ENCODE measurements at places on chromosomes 4 and X. TPM values are rescaled to one million over a fixed set of nuclear protein-coding genes. Genes with fewer than 3 reads are reported as not detected.

DNA sequence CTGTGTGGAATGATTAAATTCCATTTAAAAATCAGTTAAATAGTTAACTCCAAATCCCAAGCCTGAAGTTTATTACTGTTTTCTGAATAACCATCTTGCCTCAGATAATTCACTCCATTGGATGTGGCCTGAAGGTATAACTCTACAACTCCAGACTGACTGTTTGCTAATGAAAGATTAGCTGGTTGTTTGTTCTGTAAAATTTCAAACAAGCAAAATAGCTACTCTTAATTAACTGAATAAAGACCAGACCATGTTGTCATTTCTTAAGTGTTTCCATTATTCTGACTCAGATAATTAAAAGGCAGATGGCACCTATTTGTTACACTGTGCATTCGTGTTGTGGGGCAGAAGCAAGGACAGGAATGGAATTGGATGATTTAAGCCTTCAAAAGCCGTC, 78.5 kb upstream of the DDIT4L start:
- DNase-seq = no peak

DNA sequence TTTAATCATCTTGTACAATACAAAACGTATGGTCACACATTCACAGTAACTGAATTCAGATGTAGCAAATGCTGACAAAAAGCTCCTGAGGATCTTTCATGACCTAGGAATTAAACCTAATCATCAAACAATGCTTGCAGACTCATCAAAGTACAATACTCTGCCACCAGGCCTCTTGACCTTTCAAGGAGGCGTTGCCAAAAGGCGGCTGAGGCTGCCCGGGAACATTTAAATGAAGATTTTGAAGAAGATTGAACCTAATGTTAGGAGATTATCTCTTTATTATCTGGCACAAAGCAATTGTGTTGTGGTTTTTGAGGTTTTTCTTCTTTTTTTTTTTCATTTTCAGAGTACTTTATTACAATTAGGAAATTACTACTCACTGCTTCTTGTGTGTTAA, 340.5 kb downstream of the GALNTL6 start:
- DNase-seq = no peak

GRCh38 chrX:114061226-114061625, 522.7 kb upstream of the HTR2C start:
- DNase-seq = no peak

- DNase-seq = no peak
These were observed 47.4 kb downstream of the NRK start for GRCh38 chrX:105869701-105870100.

- DNase-seq = peak; percentile 67
These were observed 672 bp downstream of the PGM2 start for GRCh38 chr4:37827030-37827685.

Gene UGT2B15
- polyA plus RNA-seq = 15.0 TPM

DNA sequence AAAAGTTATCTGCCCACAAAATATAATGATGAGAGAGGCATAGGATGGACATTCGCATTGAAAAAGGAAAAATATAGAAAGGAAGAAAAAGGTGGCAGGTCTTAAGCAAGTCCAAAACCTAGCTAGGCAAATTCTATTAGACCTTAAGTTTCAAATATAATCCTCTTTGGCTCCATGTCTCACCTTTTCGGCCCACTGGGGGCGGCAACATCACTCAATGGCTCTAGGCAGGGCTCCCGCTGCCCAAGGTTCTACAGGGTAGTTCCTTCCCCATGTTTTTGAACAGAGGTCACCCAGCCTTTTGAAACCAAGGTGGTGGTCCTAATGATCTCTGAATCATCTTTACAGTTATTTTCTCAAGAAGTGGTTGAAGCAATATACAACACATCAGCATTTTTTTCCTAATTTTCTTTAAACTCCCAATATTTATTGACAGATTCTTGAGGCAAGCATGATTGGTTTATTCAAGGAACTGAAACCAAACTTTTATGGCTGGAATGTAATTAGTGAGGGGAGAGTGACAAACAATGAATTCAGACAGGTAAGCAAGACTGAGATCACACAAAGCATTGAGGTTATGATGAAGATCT, 309.4 kb downstream of the ANTXR2 start:
- no peak for DNase-seq

GRCh38 chr4:23134331-23134730, 441.6 kb downstream of the GBA3 start:
- DNase-seq = no peak

- no peak for DNase-seq
These were observed 70.7 kb upstream of the ANXA10 start for GRCh38 chr4:168021666-168022065.

DNA sequence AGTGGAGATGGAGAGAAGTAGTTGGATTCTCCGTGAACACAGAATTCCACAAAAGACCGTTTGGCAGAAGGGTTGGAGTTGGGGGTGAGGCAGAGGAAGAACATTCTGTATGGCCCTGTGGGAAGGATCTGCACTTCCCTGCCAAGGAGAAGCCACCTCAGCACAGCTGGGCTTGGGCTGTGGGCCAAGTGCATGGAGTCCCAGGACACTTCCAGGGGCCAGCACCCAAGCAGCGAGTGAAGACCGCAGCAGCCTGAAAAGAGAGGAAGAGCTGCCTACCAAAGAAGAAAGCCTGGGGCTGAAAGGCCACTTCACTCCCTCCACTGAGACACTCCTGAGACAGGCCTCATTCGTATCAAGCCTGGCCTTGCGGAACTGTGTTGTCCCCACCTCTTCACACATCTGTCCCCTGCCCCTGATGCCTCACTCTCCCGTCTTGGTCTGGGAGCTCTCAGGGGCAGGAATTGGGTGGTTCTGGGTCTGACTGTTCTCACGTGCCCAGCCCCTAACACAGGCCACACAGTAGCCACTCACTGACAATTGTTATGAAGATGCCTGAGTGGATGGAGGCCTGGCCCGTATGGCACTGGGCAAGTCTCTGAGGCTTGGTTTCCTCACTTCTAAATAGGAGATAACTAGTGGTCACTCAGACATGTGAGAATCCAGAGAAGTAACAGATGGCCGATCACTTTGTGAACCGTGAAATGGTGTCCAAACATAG, 3.3 kb upstream of the AWAT2 start:
- DNase-seq = no peak

DNA sequence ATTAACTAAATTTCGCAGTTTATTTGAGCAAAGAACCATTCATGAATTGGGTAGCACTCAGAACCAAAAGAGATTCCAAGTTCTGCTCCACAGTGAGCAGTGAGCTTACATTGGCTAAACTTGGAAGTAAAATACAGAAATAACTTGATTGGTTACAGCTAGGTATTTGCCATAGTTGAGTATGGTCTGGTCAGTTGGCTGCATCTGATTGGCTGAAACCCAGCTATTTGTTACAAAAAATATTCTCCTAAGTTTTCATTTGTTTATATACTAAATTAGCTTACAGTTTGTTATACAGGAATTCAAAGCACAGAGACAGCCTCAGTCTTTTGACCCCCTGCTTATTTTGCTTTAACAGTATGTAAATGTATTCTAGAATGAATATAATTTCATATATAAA, 215.1 kb downstream of the RELL1 start:
- no peak for DNase-seq

DNA sequence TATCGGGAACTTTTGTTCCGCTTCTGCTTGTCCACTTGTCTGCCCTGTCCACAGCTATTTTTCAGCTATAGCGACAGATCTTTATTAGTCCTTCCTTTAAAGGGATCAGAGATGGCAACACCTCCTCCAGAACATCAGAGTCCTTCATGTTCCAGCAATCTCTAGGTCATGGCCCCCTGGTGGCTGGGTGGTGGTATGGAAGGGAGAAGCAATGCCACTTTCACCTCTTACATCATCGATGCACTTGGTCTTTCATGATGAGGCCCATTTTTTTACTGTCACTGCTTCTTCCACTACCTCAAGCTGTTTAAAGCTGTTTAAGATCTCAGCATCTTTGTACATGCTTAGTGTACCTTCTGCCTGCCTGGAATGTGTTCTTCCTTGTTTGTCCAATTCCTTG, 106.7 kb downstream of the ARHGAP6 start:
- DNase-seq = peak; percentile 10

- DNase-seq = no peak
These were observed 574 bp upstream of the MOB1B start for GRCh38 chr4:70901607-70901983.

DNA sequence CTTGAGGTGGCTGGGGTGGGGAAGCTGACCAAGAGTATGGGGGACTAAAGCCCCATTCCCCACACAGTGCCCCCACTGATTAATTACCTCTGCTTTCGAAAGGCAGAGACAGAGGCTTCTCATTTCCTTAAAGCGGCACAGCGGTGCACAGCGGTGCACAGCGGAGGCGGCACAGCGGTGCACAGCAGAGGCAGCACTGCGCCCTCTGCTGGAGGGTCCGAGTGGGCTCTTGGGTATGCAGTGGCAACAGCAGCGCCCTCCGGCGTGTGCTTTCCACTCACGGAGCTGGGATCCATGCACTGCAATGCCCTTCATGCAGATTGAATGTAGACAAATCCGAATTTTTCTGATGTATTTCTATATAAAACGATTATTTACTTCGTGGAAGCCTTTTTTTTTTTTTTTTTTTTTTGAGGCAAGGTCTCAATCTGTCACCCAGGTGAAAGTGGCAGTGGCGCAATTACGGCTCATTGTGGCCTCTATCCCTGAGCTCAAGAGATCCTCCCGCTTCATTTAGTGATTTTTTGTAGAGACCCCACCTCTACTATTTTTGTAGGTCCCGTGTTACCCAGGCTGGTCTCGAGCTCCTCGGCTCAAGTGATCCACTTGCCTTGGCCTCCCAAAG, 19.7 kb upstream of the PRPS2 start:
- DNase-seq = peak; percentile 60

DNA sequence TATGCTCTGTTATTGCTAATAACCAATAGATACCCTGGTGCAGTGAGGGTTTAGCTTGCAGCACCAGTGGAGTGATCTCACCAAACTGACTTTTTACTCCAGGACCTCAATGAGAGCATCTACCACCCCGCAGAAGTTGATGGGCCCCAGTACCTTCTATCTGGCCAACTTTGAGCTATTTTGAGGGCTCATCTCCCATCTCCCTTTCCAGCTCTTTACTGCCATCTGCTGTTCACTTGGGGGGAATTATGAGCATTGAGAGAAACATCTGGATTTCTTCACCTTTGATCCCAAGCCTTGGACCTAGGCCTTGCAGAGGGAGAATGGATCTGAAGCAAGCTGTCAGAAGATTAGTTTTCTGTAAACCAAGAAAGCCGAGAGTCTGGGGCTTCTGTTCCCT, 143.6 kb downstream of the TMEM164 start:
- peak; percentile 66 for DNase-seq

DNA sequence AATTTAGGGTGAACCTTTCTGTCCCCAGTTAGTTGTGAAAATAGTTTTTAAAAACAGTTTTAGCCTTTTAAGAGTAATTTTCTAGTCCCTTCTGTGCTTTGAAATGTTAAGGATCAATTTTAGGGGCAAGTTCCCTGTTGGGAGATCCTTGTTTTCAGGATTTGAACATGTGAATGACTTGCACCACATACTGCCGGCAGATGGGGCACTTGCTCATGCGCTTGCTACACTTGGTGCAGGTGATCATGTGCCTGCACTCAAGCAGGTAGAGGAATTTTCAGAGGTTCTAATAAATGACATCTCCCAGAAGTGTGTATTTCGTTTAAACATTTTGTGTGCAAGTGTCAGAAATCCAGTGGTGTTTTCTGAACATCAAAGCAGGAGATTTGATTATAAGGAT, 195.9 kb downstream of the CHM start:
- DNase-seq = peak; percentile 14

Gene FAM9C
- polyA plus RNA-seq = not detected

Gene TEX13B
- polyA plus RNA-seq = not detected

Gene SHROOM2
- polyA plus RNA-seq = 1.4 TPM

DNA sequence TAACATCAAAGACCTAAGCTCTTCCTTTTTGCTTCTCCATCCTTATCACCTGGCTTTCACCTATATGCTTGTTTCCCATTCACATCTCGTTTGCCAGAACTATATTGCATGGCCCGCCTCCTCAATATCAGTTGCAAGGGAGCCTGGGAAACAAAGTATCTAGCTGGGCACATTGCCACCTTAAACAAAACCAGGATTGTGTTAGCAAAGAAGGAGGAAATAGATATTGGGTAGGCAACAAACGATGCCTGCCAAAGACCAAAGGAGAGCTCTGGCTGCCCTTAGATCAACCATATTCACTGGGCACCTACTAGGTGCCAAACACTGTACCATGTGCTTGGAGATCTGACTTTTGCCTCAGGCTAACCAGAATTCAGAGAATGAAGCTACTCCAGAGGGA, 107.5 kb downstream of the GRIA3 start:
- DNase-seq = peak; percentile 6

GRCh38 chr4:24967346-24967745, 54.5 kb upstream of the CCDC149 start:
- no peak for DNase-seq

Gene WNK3
- 0.13 TPM for polyA plus RNA-seq

Gene PALLD
- 31.3 TPM for polyA plus RNA-seq

DNA sequence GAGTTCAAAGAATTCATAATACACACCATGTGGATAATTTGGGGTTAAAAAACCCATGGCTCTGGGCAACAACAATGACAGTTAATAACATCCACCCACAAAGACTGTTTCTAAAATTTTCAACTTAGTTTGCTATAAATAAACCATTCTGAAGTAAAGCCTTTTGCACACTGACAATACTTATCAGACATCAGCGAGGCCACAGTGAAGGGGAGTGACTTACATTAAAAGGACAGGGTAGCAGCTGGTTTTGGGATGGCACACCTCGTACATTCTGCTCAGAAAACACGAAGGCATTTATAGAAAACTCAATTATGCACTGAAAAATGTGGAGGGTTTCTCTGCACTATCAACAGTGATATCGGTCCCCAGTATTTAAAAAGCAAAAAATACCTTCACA, 4.9 kb upstream of the ASB11 start:
- no peak for DNase-seq

All from small intestine (tissue), 16 donors.